Left renal pelvis (tissue), 4 donors: ENCODE measurements at places on chromosomes 7 and 10. TPM values are rescaled to one million over a fixed set of nuclear protein-coding genes. Genes with fewer than 3 reads are reported as not detected.

DNA sequence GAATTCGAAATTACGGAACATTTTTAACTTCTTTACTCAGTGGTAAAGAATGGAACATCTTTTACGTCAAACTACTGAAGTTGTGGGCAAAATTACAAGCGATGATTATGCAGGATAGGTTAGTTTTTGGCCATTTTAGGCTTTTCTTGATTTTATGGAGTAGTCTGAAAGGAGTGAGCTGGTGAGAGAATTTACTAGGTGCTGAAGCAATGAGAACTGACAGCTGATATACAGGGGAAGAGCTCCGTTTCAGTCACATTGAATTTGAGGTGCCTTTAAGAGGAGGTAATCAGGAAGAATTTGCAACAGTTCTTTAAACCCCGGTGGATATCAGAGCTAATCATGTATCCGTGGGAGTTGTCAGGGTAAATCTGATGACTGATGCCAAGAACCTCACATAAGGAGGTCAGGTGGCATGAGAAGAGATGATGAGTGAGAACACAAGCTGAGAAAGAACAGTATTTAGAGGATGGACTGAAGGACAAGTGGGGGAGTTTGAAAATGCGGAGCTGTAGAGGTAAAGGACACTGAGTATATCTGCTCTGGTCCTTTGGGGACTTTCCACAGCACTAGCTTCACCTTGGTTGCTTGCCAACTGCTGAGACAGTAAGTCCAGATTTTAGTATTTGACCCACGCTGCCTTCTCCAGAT lies 104.3 kb downstream of the AHR start:
- DNase-seq = no peak

DNA sequence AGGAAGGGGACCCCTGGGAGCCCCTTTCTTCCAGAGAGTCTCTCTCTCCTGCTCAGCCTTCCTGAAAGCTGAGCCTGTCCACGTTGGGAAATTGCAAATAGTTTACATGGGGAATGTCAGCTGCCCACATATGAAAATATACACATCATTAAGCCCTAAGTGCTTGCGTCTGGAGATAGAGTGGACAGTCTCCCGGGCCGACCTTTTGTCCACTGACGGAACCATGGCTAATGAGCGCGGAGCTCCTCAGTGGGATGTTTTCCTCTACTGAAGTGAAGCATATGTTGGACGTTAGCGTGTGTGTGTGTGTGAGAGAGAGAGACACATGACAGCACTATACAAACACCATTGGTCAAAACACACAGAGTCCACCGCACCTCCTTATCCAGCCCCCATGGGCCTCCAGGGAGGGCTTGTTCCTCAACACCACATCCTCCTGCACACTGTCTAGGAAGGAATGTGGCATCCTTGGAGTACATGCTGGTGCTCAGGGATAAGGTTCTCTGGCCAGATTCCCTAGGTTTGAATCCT lies 128.4 kb downstream of the RGS10 start:
- no peak for DNase-seq

GRCh38 chr10:76205361-76205760 lies 773.9 kb downstream of the LRMDA start:
- no peak for DNase-seq

DNA sequence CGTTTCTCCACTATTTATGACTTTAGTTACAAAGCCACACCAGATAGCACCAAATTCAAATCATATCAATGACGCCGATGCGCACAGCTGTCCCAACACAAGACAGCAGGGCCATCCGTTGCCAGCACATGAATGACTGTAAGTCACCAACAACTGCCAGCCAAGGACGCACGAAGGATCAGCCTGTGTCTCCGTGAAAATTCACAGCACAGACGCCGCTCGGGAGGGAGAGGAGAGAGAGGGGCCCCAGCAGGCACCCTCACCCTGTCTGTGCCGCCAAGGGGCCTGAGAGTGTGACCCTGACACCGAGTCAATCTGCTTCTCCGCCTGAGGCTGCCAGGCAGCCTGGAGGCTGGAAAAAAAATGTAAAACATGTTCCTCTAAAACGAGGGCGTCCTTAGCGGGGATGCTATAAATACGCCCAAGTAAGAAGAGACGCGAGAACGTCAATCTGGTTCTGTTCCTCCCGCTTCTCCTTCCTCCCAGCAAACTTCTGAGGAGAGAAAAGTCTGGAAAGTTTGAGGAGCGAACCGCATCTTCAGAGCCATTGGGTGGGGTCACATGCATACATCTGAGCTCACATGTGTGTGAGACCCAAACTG lies 111.2 kb downstream of the PTPRN2 start:
- DNase-seq = no peak

GRCh38 chr10:32990811-32991210 lies 32.8 kb upstream of the ITGB1 start:
- no peak for DNase-seq

DNA sequence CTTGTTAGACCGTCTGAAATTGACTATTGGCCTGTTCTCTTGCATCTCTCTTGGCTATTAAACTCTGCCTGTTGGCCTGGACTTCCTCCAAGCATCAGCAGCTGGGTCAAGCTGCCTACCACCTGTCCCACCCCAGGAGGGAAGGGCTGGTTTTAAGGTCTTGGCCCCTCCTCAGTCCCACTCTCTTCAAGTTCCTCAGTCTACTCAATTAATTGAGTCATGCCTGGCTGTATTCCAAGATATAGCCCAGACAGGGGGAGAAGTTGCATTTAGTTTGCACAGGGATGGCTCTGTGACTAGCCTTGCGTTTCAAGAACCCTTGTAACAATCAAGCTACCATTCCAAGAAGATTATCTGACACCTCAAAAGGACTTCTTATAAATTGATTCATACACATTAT lies 113.8 kb upstream of the GLI3 start:
- DNase-seq = no peak

GRCh38 chr10:42652858-42653257 lies 14.5 kb upstream of the ZNF33B start:
- no peak for DNase-seq

Gene SLC29A3
- 8.2 TPM for polyA plus RNA-seq

Gene PRTFDC1
- 53.0 TPM for polyA plus RNA-seq

Gene PSMC2
- polyA plus RNA-seq = 129 TPM
